ENCODE measurements at places on chromosomes 11 and 22.

DNA sequence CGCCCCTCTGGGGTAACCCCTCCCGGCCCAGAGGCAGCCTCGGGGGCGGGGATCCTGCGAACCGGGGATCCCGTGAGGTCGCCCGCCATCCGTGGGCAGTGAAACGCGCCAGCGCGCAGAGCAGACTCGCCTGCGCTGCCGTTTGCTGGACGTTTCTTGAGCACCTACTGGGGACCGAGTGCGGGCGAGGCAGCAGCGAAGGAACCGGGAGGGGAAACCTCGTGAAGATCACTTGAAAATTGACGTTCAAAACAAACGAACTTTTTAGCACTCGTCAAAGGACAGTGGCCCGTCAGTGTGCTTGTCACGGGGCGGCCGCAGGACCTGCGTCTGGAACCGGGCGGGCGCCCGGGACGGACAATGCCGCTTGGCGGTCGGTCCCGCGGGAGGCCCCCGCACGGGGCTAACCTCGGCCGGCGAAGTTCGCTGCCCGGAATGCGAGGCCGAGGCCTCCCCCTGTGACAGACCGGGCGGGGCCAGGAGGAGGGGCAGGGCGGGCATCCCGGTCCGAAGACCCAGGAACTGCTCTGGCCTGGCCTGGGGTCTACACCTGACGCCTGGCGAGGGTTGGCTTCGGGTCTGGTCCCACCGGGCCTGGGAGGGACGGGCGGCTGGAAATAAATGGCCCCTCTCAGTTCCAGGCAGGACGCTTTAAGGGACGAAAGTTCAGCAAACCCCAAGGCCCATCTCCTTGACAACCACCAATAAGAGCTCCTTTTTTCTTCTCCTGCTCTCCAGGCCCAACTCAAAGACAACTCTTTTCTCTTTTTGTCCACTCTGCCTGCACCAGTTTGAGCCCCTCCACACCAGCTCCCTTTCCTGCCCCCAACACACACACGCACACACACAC, 723 bp upstream of the SCUBE1 start:
- H3K27me3 ChIP-seq = peaks cover 43% of the 10 kb centered on the region
- no peak overlapping the region for H3K4me3 ChIP-seq
- peaks cover 8% of the 10 kb centered on the region for H3K4me1 ChIP-seq
- no peak overlapping the region for H3K27ac ChIP-seq
- H3K36me3 ChIP-seq = no peaks in the 10 kb centered on the region

GRCh38 chr11:126522152-126522551, 166.7 kb downstream of the ST3GAL4 start:
- no peaks in the 10 kb centered on the region for H3K27me3 ChIP-seq
- H3K27ac ChIP-seq = no peak overlapping the region
- H3K4me1 ChIP-seq = no peaks in the 10 kb centered on the region
- no peak overlapping the region for H3K4me3 ChIP-seq

DNA sequence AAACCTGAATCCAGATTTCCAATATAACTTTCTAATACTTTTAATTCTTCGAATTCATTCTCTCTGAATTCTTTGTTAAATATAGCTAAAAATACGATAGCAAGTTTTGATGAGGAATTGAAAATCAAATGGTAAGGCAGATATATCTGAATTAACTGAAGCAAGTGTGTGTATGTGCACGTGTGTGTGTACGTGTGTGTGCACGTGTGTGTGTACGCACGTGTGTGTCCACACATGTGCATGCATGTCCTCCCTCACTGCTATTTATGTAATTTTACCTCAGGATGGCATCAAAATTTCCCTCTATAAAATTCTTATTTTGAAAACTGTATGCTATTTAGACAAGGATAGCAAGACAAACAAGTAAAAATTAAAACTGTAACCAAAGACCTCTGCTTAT, 961.3 kb upstream of the CNTN5 start:
- no peak overlapping the region for H3K27ac ChIP-seq
- no peak for DNase-seq
- H3K27me3 ChIP-seq = no peaks in the 10 kb centered on the region
- no peaks in the 10 kb centered on the region for H3K4me1 ChIP-seq

DNA sequence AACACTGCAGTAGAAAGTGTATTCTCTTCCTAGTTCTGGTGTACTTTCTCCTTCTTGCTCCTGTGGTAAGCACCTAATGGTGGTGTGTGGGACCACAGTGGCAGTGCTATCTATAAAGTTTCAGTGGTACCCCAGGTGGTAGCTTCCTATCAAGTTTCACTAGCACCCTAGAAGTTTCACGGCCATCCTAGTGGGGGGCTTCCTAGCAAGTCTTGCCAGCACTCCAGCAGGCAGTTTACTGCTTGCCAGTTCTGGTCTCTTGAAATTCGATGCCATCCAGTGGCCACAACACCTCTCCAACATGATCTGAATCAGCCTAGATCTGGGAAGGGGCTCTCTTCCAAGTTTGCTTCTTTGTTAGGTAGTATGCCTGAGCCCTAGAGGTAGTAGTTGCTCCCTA, 229.6 kb downstream of the SWAP70 start:
- H3K4me3 ChIP-seq = no peak overlapping the region
- DNase-seq = no peak
- peaks cover 11% of the 10 kb centered on the region for H3K36me3 ChIP-seq
- no peak overlapping the region for H3K27ac ChIP-seq

GRCh38 chr22:21032037-21032867, at the start of gene SLC7A4:
Gene SLC7A4 (minus strand): TSS chr22:21032561. CDS start chr22:21031812, 749 bp downstream.
- peaks cover 2% of the 10 kb centered on the region for H3K4me1 ChIP-seq
- H3K4me3 ChIP-seq = no peak within 1 kb of the TSS
- no peaks in the 10 kb centered on the region for H3K36me3 ChIP-seq

DNA sequence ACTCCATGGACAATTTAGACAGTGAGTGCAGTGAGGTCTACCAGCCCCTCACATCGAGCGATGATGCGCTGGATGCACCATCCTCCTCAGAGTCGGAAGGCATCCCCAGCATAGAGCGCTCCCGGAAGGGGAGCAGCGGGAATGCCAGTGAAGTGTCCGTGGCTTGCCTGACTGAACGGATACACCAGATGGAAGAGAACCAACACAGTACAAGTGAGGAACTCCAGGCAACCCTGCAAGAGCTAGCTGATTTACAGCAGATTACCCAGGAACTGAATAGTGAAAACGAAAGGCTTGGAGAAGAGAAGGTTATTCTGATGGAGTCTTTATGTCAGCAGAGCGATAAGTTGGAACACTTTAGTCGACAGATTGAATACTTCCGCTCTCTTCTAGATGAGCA, 51.4 kb downstream of the SPECC1L start:
- peaks cover 18% of the 10 kb centered on the region for H3K36me3 ChIP-seq
- H3K27ac ChIP-seq = no peak overlapping the region
- no peaks in the 10 kb centered on the region for H3K27me3 ChIP-seq
- no peak for DNase-seq
- peaks cover 25% of the 10 kb centered on the region for H3K4me1 ChIP-seq
- H3K4me3 ChIP-seq = no peak overlapping the region

All from activated CD4-positive, alpha-beta T cell treated with anti-CD3 and anti-CD28 coated beads for 36 hours (primary cell).